Sigmoid colon (tissue), 7 donors: ENCODE measurements at places on chromosomes 1 and 21. TPM values are rescaled to one million over a fixed set of nuclear protein-coding genes. Genes with fewer than 3 reads are reported as not detected.

The HSPB7 gene
- 7.2 TPM for polyA plus RNA-seq

The UBL4B gene
- not detected for polyA plus RNA-seq

The FNDC10 gene
- polyA plus RNA-seq = 3.5 TPM

The GJA5 gene
- not detected for polyA plus RNA-seq

The FMO5 gene
- 10.2 TPM for polyA plus RNA-seq

The AMPD1 gene
- 0.92 TPM for polyA plus RNA-seq
